ENCODE measurements at places on chromosomes 1 and 21.

DNA sequence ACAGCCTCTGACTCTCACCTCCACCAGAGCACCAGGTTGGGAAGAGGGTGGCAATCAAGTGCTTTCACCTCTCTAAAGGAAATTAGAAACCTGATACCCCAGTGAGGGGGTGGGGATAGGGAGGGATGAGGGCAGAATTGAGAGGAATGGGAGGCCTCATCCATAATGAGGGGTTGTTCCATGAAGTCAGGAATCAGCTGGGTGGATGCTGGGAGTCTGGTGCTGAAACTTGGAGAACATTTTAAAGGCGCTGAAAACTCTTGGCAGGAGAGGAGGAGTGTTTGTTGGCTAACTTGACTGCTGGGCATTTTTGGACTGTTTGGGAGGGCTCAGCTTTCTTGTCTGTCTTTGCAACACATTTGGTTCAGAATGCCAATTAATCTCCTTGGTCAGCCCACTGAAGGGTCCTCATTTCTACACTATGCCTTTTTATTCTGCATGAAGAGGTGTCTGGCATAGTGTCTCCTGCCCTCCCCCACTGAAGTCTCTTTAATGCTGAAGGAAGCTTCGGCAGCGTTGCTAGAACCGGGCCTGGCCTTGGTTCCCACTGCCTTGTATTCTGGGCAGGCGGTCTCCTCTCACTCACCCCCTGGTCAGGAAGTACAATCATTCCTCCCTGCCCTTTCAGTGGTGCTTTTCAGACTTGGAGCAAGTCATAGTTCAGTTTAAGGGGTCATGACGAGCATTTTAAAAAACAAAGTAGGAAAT, 2.2 kb downstream of the PHGDH start:
- peaks cover 6% of the 10 kb centered on the region for H3K27me3 ChIP-seq
- H3K27ac ChIP-seq = peak overlapping the region; percentile 95
- H3K4me1 ChIP-seq = peaks cover 55% of the 10 kb centered on the region
- DNase-seq = no peak

- DNase-seq = no peak
- H3K27me3 ChIP-seq = peaks cover 23% of the 10 kb centered on the region
- H3K4me3 ChIP-seq = no peak overlapping the region
- no peak overlapping the region for H3K27ac ChIP-seq
- H3K4me1 ChIP-seq = peaks cover 3% of the 10 kb centered on the region
These were observed 1.7 kb upstream of the VWA1 start for GRCh38 chr1:1433804-1434130.

- H3K4me3 ChIP-seq = no peak overlapping the region
- DNase-seq = no peak
- H3K4me1 ChIP-seq = no peaks in the 10 kb centered on the region
- no peak overlapping the region for H3K27ac ChIP-seq
These were observed 206.9 kb upstream of the LMO4 start for GRCh38 chr1:87121711-87122163.

GRCh38 chr1:61151565-61151964, 69.2 kb downstream of the NFIA start:
- no peaks in the 10 kb centered on the region for H3K4me1 ChIP-seq
- H3K27me3 ChIP-seq = peaks cover 37% of the 10 kb centered on the region
- H3K36me3 ChIP-seq = no peaks in the 10 kb centered on the region
- H3K27ac ChIP-seq = no peak overlapping the region

DNA sequence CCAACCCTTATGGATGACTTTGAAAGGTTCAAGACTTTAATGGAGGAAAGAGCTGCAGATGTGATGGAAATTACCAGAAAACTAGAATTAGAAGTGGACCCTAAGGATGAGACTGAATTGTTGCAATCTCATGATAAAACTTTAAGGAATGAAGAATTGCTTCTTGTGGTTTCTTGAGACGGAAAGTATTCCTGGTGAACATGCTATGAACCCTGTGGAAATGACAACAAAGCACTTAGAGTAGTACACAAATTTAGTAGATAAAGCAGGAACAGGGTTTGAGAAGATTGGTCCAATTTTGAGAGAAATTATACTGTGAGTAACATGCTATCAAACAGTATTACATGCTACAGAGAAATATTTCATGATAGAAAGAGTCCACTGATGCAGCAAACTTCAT, 215.4 kb downstream of the OMA1 start:
- H3K36me3 ChIP-seq = no peaks in the 10 kb centered on the region
- no peak for DNase-seq
- no peaks in the 10 kb centered on the region for H3K27me3 ChIP-seq

DNA sequence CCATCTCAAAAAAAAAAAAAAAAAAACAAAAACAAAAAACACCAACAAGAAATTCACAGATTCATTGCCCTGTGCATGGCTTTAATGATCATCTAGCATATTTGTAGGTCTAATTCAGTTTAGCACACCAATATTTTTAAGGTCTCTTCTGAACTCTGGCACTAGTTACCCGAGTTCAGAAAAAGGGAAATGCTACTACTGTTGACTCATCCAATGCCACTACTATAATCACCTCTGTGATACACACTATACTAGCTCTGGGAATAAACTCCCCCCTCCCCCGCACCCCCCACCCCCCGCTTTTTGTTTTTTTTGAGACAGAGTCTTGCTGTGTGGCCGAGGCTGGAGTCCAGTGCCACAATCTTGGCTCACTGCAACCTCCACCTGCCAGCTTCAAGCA, 55.6 kb downstream of the FBXO42 start:
- H3K27ac ChIP-seq = no peak overlapping the region
- DNase-seq = no peak
- no peaks in the 10 kb centered on the region for H3K27me3 ChIP-seq
- H3K36me3 ChIP-seq = peaks cover 30% of the 10 kb centered on the region

Data from activated naive CD8-positive, alpha-beta T cell treated with anti-CD3 and anti-CD28 coated beads, Interleukin-2, amount 10 ng/mL, durations not matched to agents 7 days and 5 days (primary cell).